ENCODE measurements at places on chromosomes 13 and 19.
A peak's percentile ranks its signal among the peaks of the same experiment; 100 is the strongest.

GRCh38 chr13:60411464-60411863 is 14.4 kb downstream of the TDRD3 start:
- ATAC-seq = peak; percentile 35

DNA sequence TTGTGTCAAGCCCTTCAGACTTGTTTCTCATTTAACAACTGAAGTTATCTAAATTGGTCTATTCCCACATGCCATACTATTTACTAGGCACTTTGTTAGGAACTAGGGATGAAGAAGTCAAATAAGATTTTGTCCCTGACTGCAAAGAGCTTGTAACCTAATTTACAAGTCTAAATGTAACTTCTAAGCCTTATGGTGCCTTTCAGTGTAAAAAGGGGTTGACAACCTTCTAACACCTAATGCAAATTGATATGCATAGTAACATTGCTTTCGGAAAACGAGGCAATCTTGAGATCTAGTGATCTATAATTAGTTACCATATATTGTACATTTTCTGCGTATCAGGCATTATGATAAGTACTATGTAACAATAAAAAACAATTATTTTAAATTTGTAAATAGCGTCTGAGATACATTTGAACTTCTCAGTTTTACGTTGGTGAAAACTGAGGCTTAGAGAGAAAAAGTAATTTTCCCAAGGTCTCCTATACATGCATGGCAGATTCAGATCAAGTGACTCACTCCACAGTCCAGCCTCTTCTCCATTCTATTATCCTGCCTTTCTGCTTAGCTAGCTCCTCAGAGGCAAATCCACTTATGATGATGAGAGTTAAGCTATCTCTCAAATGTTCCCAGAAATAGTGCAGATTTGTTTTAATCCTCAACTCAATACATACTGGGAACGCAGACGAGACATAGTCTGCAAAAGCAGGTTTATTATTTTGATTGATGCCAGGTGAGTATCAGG is 764.9 kb upstream of the SLITRK5 start:
- no peak for ATAC-seq

DNA sequence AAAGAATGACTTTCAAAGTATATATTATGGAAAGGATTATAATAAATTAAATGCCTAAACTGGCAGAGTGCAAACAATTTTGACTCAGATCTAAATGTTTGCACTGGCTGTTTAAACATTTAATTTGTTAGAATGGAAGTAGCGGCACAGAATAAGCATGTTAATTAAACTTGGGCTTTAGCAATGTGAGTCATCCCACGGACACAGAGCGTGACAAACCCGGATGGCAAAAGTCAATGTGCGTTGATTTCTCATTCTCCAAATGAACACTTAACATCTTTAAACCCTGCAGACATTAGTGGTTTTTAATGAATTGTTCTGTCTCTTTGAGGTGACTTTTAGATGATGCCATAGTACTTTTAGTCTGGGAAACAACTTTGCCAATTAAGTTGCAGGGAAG is 38.4 kb downstream of the PCDH8 start:
- ATAC-seq = no peak

DNA sequence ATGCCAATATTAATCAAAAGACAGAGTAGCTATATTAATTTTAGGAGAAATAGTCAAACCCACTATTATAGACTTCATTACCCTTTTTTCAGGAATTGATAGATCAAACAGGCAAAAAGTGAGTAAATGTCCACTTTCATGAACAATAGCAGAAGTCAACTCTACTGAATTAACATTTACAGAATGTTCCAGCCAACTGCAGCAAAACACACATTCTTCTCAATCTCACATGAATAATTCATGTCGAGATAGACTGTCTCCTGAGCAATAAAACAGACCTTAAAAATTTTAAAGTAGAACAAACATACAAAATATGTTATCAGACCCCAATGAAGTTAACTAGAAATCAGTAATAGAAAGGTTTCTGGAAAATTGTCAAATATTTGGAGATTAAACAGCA is 118.4 kb downstream of the MYO16 start:
- ATAC-seq = no peak

DNA sequence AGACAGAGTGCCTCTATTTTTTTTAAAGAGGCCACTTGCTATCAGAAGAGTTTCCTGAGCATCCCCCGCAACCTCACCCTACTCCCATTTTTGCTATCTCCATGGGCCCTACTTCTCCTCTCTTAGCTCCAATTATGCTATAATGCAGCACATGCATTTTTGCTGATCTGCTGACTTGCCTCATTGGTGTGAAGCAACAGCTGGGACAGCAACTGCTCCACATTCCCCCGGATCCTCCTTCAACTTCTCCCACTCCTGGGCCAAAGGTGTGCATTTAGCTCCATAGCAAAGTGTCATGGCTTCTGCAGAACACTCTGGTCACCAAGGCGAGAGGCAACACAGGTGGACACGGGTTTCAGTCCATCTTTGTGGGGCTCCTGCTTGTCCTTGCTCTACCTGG is 56.7 kb upstream of the USP29 start:
- ATAC-seq = no peak

DNA sequence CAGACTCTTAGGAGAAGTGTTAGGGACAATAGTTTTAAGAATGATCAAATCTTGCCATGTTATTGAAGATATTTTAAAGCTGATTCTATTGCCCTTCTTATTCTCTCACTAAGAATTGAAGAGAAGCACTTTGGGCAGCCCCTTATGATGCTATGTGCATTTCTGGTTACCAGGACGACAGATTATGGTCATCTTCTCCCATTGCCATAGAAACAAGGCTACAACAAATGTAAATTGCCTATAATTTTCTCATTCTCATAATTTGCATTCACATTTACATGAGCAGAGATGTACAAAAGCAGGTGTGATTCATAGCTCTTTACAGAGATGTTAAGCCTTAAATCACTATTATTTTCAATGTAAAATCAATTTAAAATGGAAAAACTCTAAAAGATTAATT is 137.3 kb upstream of the PCDH9 start:
- no peak for ATAC-seq

DNA sequence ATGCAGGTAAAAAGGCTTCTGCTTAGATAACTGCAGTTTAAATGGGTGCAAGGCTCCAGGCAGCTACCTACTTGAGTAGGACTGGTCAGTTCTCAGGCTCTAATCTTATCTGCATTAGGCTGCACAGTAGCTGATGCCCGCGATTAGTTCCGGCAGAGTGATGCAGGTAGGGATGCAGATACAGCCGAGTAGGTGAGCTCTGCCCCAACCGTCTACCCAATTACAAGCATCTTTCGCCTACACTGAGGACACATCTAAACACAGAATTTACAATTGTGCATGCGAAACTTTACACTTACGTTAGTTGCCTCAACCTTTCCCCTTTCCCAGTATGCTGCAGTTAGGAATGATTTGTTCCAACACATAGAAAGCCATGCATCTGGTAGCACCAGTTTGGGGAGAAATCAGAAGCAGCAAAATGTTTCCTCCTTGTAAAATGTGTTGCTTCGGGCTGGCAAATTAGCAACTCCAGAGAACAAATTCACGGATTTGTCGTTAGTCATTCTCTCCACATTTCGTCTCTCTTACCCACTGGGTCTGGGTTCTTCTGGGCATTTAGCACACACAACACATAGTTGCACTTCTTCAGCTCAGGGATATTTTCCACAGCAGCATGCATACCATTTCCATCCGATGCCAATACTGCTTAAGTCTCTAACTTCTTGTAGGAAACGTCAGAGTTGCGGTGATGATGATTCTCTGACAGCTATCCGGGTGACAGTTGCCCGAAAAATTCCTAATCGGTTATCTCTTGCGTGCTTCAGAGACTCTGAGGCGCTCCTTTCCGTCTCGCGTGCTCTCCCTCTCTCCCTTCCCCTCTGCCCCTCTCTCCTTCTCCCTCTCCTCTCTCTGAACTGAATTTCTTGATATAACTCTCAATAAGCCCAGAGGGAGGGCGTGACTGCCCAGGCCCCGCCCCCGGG is at the start of gene PCDH9:
Gene PCDH9, minus strand, starts transcription at position 856 of the 923 bp plus-strand sequence. CDS start 1,896 bp downstream, outside the sequence.
- ATAC-seq = no peak

Data from activated CD4-positive, CD25-positive, alpha-beta regulatory T cell treated with anti-CD3 and anti-CD28 coated beads, Interleukin-2, amount 50 U/mL, for 24 hours (primary cell).